ENCODE measurements at places on chromosomes 3 and 15.

DNA sequence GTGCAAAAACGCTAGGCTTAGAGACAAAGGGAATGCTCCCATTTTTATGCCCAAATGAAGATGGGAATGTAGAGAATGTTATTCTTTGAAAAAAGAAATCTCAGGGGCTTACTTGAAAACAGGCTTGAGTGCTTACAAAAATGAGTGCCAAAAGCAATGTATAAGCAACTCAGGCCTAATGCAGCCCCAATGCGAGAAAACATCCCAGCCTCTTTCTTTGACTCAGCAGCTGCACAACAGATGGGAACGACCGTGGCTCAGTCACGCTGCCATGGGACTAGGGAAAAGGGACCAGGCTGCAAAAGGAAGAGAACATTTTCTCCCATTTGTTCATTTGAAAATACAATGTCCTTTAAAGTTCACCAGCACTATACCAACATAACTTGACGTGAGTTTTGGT lies 246.4 kb upstream of the LRIG1 start:
- no peak for DNase-seq

- DNase-seq: no peak
These were observed 363.3 kb upstream of the SLCO3A1 start for GRCh38 chr15:91490211-91490610.

GRCh38 chr3:144237351-144237750 lies 265.7 kb downstream of the DIPK2A start:
- no peak for DNase-seq

DNA sequence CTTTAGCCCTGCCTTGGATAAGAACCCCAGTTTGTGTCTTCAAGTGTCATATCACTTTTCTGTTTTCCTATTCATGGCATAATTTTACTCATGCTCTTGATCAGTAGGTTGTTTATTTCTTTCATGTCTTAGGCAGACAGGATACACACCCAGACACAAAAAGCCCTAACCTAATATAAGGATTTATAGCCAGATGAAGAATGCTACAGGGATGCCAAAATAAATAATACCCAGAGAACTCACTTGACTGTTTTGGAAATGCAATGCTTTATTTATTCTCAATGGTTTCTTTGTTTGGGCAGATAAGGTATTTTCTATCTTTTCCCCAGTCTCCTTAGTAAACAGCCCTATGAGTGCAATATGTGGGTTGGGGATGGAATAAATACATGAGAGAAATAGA lies 424.0 kb upstream of the PDZRN3 start:
- no peak for DNase-seq

DNA sequence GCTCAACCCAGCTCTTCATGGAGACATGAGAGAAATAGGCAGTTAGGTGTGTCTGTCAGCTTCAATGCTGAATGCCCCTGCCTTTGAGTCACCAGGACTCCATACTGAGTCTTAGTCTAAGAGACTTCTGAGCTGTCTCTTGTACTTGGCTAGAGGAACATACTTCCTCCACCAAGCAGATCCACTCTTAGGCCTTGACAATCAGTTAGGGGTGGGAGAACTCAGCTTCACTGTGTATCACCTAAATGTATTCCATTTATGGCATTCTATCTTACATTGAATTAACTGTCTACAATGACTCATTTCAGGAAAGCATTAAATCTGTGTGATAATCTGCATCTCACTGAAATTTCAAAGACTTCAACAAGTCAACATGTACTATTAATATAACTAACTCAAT lies 66.0 kb downstream of the STAC start:
- no peak for DNase-seq

GRCh38 chr3:111229301-111229700 lies 157.7 kb downstream of the NECTIN3 start:
- DNase-seq: no peak

DNA sequence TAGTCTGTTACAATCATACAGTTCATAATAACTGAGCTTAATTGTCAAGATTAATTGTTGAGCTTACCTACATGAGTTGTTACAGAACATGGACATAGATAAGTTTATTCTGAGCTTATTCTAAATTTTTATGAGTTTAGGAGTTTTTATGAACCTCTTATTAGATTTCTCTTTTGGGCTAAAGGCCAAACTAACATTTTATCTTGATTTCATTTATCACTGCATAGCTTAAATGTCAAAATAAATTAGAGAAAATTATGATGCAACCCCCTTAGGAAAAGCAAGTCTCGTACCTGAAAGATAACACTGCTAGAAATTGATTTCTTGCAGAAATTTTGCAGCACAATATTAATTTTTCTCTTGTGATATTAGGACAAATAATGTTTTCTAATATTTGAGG lies 54.5 kb downstream of the CNTN6 start:
- no peak for DNase-seq

DNA sequence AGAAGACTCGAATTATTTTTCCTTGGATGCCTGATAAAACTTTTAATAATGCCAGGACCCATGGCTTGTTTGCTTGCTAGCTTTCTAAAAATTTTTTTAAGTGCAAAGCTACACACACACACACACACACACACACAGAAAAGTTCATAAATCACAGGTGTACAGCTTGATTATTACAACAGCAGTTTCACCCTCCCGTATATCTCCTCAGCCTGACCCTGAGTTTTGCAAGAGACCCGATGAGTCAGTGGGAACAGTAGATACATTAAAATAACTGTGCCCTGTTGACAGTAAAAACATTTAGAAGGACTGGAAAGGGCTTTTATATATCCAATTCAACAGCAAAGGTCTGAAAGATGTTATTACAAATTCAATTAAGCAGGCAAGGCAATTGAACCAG lies 46.7 kb downstream of the EMC4 start:
- DNase-seq: no peak

DNA sequence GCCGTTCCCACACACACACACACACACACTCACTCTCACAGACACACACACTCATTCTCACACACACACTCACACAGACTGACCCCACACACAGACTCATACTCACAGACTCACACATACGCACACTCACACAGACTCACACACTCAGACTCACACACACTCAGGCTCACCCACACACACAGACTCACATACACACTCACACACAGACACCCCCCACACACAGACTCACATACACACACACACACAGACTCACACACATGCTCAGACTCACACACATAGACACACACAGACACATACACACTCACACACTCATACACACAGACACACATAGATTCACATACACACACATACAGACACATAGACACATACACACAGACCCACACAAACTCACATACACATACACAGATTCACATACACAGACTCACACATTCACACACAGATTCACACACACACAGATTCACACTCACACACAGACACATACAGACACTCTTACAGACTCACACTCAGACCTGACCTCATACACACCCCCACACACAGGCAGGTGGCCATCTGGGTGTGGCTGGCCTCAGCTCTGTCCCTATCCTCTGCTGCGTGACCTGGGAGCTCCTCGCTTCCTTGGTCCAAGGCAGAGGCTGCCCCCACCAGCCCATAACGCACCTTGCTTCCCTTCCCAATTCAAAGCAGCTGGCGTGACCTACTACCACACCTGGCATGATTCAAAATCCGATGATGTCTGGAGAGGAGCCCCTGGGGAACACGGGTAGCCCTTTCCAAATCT lies 1.9 kb downstream of the C3orf22 start:
- no peak for DNase-seq

DNA sequence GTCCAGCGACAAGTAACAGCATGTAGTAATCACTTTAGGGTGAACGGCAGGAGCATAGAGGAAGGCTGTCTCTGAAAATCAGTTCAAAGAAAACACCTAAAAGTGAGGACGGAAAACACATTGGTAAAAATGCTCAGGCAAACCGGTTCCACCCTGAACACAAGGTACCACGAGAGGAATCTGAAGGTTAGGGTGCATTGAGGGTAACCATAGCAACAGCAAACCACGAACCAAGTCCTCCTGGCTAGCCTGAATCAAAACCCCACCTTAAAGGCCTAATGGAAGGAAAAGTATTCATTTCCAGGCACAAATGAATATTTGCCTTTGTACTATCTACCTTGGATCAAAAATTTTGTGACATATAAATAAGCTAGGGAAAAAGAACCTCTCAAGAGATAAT lies 315.0 kb downstream of the OCA2 start:
- no peak for DNase-seq

DNA sequence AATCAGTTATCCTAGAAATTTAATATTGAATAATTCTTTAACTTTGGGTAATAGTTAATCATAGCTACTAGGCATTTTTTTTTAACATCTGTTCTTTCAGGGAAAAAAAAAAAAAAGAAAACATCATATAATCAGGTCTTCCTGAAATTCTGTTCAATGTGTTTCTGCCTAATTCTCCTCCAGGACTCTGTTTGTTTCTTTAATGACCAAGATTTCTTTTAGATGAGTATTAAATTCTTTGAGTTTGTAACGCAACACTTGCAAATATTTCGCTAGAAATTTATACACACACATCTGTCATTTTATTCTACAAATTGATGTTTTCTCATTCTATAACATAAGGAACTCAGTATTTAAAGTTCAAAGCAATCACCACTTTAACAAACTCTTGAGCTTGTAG lies 56.7 kb downstream of the ALCAM start:
- no peak for DNase-seq

- no peak for DNase-seq
These were observed 72.3 kb upstream of the ST3GAL6 start for GRCh38 chr3:98690876-98691275.

- DNase-seq: no peak
These were observed 39.6 kb upstream of the ITGA11 start for GRCh38 chr15:68471541-68471940.

- no peak for DNase-seq
These were observed 710 bp downstream of the LRRC57 start for GRCh38 chr15:42547918-42548248.

DNA sequence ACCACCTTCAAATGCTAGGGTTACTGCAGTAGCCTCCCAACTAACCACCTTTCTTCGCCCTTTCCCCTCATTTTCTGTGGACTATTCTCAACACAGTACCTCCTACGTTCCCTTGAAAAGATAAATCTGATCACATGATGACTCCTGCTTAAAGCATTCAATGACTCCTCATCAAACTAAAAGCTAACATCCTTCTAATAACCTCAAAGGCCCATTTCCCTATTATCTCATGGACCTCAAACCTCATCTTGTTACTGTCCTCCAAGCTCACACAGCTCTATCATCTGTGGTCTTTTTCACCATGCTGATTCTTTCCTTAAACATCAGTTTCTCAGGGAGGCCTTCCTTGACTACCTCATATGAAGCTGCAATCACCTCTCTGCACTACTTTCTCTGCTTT lies 29.6 kb downstream of the GADL1 start:
- no peak for DNase-seq

- no peak for DNase-seq
These were observed 22.6 kb downstream of the SRP14 start for GRCh38 chr15:40016224-40016865.

DNA sequence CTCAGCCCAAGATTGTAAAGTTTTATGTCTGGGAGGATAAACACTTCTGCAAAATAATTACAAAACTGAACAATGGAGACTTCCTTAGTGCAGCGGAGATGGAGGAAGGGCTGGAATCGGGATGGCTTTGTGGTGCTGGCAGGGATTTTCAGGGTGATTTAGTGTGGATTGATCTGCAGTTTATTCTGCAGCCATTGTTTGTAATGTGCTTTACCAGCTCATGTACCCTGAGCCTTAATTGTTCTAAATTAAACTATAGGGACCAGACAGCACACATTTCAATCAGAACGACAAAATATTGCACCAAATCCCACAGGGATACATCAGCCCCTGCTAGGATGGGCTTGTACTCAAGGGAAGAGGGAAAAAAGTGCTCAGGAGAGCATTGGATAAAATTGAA lies 103.2 kb upstream of the ONECUT1 start:
- no peak for DNase-seq

- no peak for DNase-seq
These were observed 229.1 kb downstream of the EPHB1 start for GRCh38 chr3:135023996-135024658.

GRCh38 chr3:37221407-37221806 lies 47.0 kb upstream of the LRRFIP2 start:
- no peak for DNase-seq

DNA sequence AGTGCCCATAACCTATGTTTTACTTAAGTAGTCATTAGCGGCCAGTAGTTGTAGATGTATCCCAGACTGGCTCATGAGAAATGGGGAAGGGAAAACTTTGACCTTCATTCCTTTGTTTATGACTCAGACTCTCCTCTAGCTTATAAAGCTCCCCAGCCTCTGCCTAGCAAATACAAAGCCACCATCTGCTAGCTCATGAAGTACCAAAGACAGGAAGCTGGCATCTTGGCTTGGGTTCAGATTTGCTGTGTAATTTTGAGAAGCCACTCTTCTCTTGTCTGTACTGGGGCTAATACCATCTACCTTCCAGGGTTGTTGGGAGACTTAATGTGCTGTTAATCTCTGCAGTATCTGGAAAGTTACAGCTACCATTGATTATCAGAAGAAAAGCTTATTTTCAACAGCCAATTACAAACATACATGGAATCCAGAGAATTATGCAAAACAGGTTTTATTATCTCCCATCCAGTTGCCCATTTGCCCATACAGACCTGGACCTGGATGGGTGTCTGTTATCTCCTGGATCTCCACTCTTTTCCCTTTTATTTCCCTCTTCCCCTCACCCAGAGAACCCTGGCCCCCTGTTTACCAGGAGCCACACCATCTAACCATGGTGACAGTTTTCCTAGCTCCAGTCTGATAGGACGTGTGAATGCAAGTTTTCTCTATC lies 153.8 kb downstream of the SEMA6D start:
- no peak for DNase-seq

DNA sequence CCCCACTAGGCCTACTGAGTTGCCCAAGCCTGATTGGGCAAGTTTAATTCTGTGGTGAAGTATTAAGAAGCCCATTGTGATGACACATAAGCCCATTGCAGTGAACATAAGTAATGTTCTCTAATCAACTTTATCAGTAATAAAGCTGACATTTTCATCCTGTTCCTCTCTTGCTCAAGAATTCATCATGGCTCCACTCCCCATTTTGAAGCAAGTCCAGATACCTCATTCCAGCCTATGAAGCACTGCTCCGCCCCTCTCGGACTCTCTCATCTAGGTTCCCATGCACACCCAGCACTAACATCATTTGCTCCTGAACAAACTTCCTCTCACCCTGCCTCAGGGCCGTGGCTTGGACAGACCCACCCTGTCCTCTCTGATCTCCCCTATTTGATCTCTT lies 10.5 kb downstream of the SHF start:
- no peak for DNase-seq

DNA sequence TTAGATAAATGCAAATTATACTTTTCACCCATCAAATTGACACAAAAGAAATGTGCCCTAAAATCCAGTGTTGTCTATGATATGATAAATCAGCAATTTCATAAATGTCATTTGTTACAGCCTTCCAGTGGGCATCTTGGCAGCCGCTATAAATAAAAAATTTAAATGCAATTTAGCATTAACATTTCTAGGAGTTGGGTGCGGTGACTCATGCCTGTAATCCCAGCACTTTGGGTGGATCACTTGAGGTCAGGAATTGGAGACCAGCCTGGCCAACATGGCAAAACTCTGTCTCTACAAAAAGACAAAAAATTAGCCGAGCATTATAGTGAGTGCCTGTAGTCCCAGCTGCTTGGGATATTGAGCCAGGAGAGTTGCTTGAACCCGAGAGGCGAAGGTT lies 65.9 kb upstream of the POMGNT2 start:
- no peak for DNase-seq

- no peak for DNase-seq
These were observed 352.5 kb upstream of the C2CD4B start for GRCh38 chr15:62517541-62517940.

GRCh38 chr3:157066335-157067098 lies 93.4 kb downstream of the CCNL1 start:
- no peak for DNase-seq

GRCh38 chr3:58536501-58537411 lies at the start of gene ACOX2:
Gene ACOX2, minus strand, starts transcription at chr3:58537190. Its CDS starts 2,084 bp downstream, at chr3:58535106.
- no peak for DNase-seq

- no peak for DNase-seq
These were observed 26.9 kb downstream of the PRR20G start for GRCh38 chr3:127260826-127261555.

Measured in activated naive CD4-positive, alpha-beta T cell (primary cell).